ENCODE measurements at places on chromosomes 2 and 18.

DNA sequence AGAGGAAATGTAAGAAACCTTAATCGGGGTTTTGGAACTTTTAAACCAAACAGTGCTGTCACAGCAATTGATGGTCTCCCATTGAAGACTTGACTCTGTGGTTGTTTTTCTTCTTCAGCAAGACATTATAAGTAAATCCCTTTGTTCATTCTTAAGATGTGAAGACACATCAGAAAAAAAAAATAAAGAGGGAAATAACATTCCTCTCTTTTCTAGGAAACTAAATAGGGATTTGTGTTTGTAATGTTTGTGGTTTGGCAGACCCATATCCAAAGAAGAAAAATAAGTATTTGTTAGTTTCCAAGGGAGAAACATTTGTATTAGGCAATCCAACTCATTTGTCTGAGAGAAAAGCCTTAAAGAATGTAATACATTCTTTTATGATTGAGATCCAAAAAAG lies 359.9 kb downstream of the DSC3 start:
- no peak for DNase-seq

DNA sequence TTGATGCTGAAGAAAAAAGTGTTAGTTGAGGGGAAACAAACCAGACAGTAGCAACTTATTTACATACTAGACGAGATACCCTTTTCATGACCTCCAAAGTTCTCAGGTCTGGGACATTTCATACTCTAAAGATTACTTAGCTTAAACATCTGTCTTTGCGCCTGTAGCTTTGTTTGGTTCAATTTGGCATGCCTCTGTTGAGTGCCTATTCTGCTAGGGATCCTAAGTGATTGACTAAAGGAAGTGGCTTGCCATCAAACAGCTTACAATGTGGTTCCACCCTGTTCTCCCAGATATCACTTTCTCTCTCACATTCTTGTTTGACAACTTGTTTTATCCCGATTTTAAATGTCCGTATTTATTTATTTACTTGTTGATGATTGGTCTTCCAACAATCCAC lies 488.8 kb downstream of the PARD3B start:
- no peak for DNase-seq

DNA sequence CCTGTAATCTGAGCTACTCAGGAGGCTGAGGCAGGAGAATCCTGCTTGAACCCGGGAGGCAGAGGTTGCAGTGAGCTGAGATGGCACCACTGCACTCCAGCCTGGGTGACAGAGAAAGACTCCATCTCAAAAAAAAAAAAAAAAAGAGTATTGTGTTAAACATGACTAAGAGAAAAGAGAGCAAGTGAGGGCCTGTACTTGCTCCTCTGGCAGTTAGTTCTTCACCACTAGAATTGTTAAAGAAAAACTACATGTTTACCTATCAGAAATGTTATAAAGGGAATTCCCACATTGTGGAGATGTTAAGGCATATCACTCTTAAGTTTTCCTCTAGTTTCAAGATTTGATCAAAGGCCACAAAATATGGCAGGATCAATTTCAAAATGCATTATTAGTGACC lies 75.4 kb upstream of the LRATD1 start:
- no peak for DNase-seq

DNA sequence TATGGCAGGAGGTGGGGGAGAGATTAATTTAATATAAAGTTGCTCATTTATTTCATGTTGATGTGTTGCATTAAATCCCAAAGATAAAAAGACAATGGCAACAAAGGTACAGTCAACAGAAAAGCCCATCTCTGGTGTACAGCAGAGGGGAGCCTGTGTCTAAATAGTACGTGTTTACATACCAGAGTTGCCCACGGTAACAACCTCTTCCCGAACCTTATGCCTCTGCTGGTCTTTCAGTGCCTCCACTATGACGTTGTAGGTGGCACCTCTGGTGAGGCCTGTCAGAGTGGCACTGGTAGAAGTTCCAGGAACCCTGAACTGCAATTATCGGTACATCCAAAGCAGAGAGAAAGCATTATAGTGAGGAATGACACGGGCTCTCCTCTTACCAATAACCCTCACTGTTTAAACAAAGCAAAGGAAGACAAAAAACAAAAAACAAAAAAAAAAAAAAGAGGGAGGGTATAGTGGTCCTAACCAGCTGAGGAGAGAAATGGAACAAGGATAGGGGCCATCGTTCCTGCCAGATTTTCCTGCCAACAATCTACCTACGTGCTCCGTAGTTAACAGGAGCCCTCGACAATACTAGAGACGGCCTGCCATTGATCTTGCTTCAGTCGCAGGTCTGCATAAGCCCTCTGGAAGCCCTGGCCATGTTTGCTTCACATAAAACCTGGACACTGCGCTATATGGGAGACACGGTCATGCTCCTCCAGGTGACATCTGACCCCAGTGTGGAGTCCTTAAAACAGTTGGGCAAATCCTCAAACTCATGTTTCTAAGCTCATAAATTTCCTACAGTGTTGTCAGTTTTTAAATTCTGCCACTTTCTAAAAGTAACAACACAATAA lies 58.5 kb downstream of the ATIC start:
- DNase-seq = peak; percentile 37

- DNase-seq = peak; percentile 87
These were observed 46.9 kb downstream of the UXS1 start for GRCh38 chr2:106147159-106147558.

DNA sequence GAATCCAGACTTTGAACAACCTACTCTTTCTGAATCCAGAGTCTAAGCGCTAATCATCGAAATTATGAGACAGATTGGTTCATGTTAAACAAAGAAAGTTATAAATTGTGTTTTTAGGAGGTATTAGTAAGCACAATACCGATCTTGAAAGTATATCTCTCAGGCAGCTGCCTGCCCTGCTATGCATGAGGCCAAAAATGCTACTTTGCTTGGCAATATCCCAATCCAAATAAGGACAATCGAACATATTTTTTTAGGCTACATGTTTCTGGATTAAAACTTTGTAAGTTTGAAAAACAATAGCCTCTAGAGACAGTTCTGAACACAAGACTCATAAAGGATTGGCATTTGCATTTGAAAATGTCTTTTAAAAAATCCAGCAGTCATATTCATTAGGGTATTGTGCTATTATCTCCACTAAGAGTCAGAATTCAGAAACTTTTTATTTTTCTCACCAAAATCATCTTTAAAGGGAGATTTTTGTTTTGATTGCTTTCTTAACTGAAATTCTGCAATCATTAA lies 167.1 kb downstream of the PDE1A start:
- DNase-seq = peak; percentile 52

DNA sequence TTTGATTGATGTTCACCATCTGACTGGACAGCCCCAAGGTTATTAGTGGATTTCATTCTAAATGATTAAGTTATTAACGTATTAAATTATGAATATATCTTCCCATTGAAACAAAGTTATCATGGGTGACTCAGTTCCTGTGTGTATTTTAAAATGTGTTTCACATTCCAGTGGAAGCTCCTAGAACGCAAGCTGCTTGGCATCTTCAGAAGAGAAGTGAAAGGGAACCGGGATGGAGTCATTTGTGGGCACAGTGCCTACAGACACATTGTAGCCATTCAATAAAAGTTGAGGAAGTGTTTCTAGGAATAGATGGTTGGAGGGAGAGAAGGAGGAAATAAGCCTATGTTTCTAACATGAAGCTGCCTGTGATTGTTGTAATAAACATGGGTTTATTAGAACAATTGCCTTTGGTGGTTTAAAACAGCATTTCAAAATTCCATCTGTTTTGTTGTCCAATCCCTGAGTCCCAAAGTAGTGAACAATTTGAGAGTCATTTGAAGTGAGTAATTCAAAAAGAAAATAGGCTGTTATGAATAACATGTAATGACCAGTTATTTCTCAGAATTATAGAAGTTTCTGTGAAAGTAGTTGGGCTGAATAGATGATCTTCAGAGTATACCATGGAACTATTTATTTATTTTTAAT lies 143.5 kb downstream of the PKP4 start:
- DNase-seq = peak; percentile 95

GRCh38 chr2:5409898-5410381 lies 282.2 kb upstream of the SOX11 start:
- no peak for DNase-seq
